ENCODE measurements at places on chromosomes 6 and 20. TPM values are rescaled to one million over a fixed set of nuclear protein-coding genes. Genes with fewer than 3 reads are reported as not detected.

The TFAP2D gene
- not detected for total RNA-seq

The SNAP25 gene
- total RNA-seq, result not detected

The TMEM170B gene
- 0.82 TPM for total RNA-seq

The CDK19 gene
- 26.5 TPM for total RNA-seq

The BPIFA1 gene
- not detected for total RNA-seq

The OPN5 gene
- total RNA-seq, result not detected

The SIRPB2 gene
- not detected for total RNA-seq

The ZBTB12 gene
- total RNA-seq, result 1.8 TPM

The WFDC10B gene
- not detected for total RNA-seq

The CNR1 gene
- not detected for total RNA-seq

The OR12D2 gene
- not detected for total RNA-seq

The SMOC2 gene
- total RNA-seq, result not detected

The CGAS gene
- 27.9 TPM for total RNA-seq

The C6orf136 gene
- 23.9 TPM for total RNA-seq

GRCh38 chr20:54668271-54669039, 193.1 kb downstream of the DOK5 start:
- peaks cover 2% of the 10 kb centered on the region for H3K27me3 ChIP-seq
- H3K36me3 ChIP-seq, result no peaks in the 10 kb centered on the region
- no peak overlapping the region for H3K27ac ChIP-seq
- no peak overlapping the region for H3K4me3 ChIP-seq
- peaks cover 3% of the 10 kb centered on the region for H3K4me1 ChIP-seq

- H3K27ac ChIP-seq, result peak overlapping the region; percentile 7
- no peak for DNase-seq
- no peaks in the 10 kb centered on the region for H3K27me3 ChIP-seq
- no peak overlapping the region for H3K4me3 ChIP-seq
- peaks cover 81% of the 10 kb centered on the region for H3K4me1 ChIP-seq
- peaks cover 39% of the 10 kb centered on the region for H3K36me3 ChIP-seq
Measured at GRCh38 chr6:511488-512137, 120.1 kb downstream of the IRF4 start.

DNA sequence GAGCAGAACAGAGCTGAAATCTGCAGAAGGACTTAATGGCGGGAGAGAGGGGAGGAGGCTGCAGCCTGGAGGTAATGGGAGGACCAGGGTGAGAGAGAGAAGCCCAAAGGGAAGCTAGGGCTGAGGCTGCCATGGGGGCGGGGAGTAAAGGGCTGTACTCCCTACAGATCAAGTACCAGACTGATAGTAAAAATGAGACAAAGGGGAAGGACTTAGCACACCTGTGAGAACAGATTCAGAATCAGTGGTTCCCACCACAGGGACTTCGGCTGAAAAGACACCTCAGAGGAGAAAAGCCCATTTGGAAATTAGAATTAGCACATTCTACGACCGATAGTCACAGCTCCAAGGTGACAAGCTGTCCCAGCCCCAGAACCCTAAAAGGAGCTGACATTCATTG, 6.4 kb upstream of the TBXT start:
- no peak overlapping the region for H3K4me3 ChIP-seq
- H3K4me1 ChIP-seq, result no peaks in the 10 kb centered on the region
- no peak for DNase-seq
- no peaks in the 10 kb centered on the region for H3K36me3 ChIP-seq
- H3K27ac ChIP-seq, result no peak overlapping the region

- no peak for DNase-seq
- H3K4me1 ChIP-seq, result peaks cover 30% of the 10 kb centered on the region
- no peak overlapping the region for H3K4me3 ChIP-seq
- H3K36me3 ChIP-seq, result peaks cover 85% of the 10 kb centered on the region
Measured at GRCh38 chr6:24848461-24848860, 49.7 kb upstream of the ARMH2 start.

GRCh38 chr20:47188540-47188939, 168.0 kb downstream of the ZMYND8 start:
- H3K27ac ChIP-seq, result no peak overlapping the region
- no peaks in the 10 kb centered on the region for H3K36me3 ChIP-seq
- no peak for DNase-seq
- no peak overlapping the region for H3K4me3 ChIP-seq
- H3K27me3 ChIP-seq, result peaks cover 14% of the 10 kb centered on the region

DNA sequence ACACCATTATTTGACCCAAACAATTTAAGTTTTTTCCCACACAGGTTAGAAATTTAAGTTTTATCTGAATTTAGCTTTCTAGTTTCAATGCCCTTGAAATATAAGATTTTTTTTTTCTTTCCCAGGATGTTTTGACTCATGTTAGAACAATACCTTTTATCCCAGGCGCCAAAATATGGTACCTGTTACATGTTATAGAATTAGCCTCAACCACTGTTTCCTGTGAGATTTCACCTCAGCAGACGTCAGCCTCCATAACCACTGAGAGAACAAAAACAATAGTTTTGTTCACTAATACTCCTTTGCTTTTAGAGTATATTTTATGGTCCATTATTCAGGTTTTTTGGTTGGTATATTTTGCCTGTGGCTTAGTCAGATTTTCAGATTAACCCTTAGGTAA, 302.9 kb downstream of the CDKAL1 start:
- H3K4me1 ChIP-seq, result peaks cover 54% of the 10 kb centered on the region
- peaks cover 17% of the 10 kb centered on the region for H3K36me3 ChIP-seq
- peak overlapping the region; percentile 34 for H3K27ac ChIP-seq
- no peaks in the 10 kb centered on the region for H3K27me3 ChIP-seq
- no peak overlapping the region for H3K4me3 ChIP-seq

GRCh38 chr6:135412761-135413160, 84.8 kb downstream of the AHI1 start:
- no peak for DNase-seq
- no peak overlapping the region for H3K27ac ChIP-seq
- no peak overlapping the region for H3K4me3 ChIP-seq
- H3K4me1 ChIP-seq, result peaks cover 2% of the 10 kb centered on the region
- no peaks in the 10 kb centered on the region for H3K27me3 ChIP-seq

- no peak for DNase-seq
- no peak overlapping the region for H3K4me3 ChIP-seq
- H3K27ac ChIP-seq, result no peak overlapping the region
- no peaks in the 10 kb centered on the region for H3K4me1 ChIP-seq
Measured at GRCh38 chr6:3287976-3288707, 29.4 kb downstream of the PSMG4 start.

DNA sequence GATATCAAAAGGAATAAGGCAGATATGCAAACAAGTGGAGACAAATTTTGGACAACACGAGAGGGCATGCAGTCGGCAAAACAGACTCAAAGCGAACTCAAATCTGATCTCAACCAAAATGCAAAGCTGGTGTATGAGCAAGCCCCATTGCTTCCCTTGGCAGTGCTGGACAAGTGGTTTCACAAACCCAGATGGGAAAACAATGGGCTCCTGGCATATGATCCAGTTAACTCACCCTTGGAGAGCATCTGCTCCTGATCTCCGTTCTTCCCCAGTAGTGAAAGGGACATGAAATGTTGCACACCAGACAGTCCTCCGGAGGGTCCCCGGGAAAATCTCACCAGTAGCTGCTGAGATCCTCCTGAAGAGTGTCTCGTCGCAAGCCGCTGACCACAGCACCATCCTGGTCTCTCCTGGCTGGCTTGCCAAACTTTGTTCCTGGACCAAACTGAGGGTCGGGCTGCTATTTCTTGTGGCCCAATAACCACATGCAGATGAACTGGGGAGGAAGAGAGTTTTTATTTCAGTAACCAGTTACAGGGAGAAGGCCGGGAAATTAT, 84.3 kb upstream of the THBS2 start:
- H3K4me3 ChIP-seq, result no peak overlapping the region
- peaks cover 15% of the 10 kb centered on the region for H3K27me3 ChIP-seq
- no peak for DNase-seq
- no peaks in the 10 kb centered on the region for H3K4me1 ChIP-seq
- no peaks in the 10 kb centered on the region for H3K36me3 ChIP-seq
- no peak overlapping the region for H3K27ac ChIP-seq

- DNase-seq, result no peak
- no peak overlapping the region for H3K27ac ChIP-seq
- no peaks in the 10 kb centered on the region for H3K36me3 ChIP-seq
- no peaks in the 10 kb centered on the region for H3K4me1 ChIP-seq
Measured at GRCh38 chr6:141203902-141204575, 928.7 kb upstream of the GJE1 start.

GRCh38 chr6:154500769-154501577, 9.5 kb downstream of the CNKSR3 start:
- H3K4me3 ChIP-seq, result no peak overlapping the region
- no peaks in the 10 kb centered on the region for H3K4me1 ChIP-seq
- H3K27ac ChIP-seq, result no peak overlapping the region
- DNase-seq, result no peak

- H3K4me3 ChIP-seq, result no peak overlapping the region
- H3K4me1 ChIP-seq, result no peaks in the 10 kb centered on the region
- H3K27ac ChIP-seq, result no peak overlapping the region
Measured at GRCh38 chr6:84425971-84426705, 198.7 kb upstream of the CEP162 start.

GRCh38 chr20:10174400-10174799, 44.2 kb upstream of the SNAP25 start:
- no peak overlapping the region for H3K4me3 ChIP-seq
- H3K27me3 ChIP-seq, result peaks cover 29% of the 10 kb centered on the region
- no peak for DNase-seq
- no peak overlapping the region for H3K27ac ChIP-seq
- H3K4me1 ChIP-seq, result peaks cover 4% of the 10 kb centered on the region
- H3K36me3 ChIP-seq, result no peaks in the 10 kb centered on the region

GRCh38 chr6:104771258-104771832, 88.4 kb downstream of the HACE1 start:
- H3K27me3 ChIP-seq, result no peaks in the 10 kb centered on the region
- H3K4me1 ChIP-seq, result peaks cover 8% of the 10 kb centered on the region
- DNase-seq, result no peak
- H3K36me3 ChIP-seq, result peaks cover 2% of the 10 kb centered on the region

DNA sequence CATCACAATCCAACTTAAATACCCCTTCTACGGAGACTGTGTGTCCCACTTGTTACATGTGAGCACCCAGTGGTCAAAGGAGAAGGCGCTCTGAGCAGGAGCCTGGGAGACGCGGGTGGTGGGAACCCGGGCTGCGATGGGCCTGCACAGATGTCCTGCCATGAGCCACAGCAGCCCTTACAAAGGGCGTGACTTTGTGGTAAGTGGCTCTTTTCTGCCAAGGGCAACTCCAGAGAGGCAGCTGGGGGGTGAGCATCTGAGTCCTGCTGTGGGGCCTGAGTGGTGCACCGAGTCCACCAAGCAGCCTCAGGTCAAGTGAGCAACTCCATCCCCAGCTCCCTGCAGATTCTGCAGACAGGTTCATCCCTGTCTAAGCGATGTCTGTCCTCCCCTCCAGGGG, 33.6 kb upstream of the CST7 start:
- peaks cover 8% of the 10 kb centered on the region for H3K4me1 ChIP-seq
- DNase-seq, result no peak
- no peak overlapping the region for H3K27ac ChIP-seq
- H3K36me3 ChIP-seq, result no peaks in the 10 kb centered on the region

DNA sequence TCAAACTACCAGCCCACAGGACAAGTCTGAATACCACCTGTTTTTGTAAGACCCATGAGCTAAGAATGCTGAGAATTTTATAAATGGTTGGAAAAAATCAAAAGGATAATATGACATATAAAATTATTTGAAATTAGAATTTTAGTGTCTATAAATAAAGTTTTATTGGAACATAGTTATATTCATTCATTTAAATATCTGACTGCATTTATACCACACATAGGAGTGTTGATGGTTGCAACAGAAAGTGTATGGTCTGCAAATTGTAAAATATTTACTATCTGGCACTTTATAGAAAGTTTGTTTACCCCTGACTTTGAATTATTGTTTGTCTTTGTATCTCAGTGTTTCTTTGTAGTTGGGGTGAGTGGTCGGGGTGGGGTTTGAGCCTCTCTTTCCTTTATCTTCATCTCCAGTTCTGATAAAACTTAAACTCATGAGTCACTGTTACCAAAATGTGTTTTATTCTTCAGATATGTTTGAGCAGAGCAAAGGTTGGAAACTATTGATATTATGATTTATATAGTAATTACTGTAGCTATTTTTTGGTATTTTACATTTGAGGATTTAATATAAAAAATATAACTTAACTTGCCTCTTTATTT, 55.5 kb downstream of the CD2AP start:
- H3K4me3 ChIP-seq, result no peak overlapping the region
- no peaks in the 10 kb centered on the region for H3K27me3 ChIP-seq
- peaks cover 39% of the 10 kb centered on the region for H3K36me3 ChIP-seq
- H3K27ac ChIP-seq, result no peak overlapping the region
- H3K4me1 ChIP-seq, result peaks cover 17% of the 10 kb centered on the region

DNA sequence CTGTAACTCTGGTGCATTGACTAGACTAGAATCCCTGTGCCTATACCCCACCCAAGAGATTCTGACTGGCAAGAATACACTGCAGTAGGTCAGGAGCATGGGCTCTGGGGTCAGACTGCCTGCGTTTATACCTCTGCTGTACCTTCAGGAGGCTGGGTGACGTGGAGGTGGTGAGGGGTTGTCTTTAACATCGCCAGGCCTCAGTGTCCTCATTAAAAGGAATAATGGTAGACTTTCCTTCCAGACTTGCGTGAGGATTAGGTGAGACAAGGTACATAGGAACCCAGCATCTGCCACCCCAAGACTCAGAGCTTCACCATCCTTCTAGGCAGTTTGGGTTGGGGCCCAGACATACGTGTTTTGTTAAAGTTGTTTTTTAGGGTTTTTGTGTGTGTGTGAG, 44.3 kb downstream of the TM9SF4 start:
- no peaks in the 10 kb centered on the region for H3K4me1 ChIP-seq
- DNase-seq, result no peak
- H3K36me3 ChIP-seq, result peaks cover 37% of the 10 kb centered on the region
- no peak overlapping the region for H3K4me3 ChIP-seq
- H3K27ac ChIP-seq, result no peak overlapping the region
- no peaks in the 10 kb centered on the region for H3K27me3 ChIP-seq

- peaks cover 20% of the 10 kb centered on the region for H3K27me3 ChIP-seq
- peaks cover 10% of the 10 kb centered on the region for H3K4me1 ChIP-seq
- no peak overlapping the region for H3K4me3 ChIP-seq
- H3K27ac ChIP-seq, result no peak overlapping the region
- DNase-seq, result peak; percentile 50
- H3K36me3 ChIP-seq, result peaks cover 2% of the 10 kb centered on the region
Measured at GRCh38 chr6:33123732-33124524, 48.1 kb downstream of the HLA-DPB1 start.

DNA sequence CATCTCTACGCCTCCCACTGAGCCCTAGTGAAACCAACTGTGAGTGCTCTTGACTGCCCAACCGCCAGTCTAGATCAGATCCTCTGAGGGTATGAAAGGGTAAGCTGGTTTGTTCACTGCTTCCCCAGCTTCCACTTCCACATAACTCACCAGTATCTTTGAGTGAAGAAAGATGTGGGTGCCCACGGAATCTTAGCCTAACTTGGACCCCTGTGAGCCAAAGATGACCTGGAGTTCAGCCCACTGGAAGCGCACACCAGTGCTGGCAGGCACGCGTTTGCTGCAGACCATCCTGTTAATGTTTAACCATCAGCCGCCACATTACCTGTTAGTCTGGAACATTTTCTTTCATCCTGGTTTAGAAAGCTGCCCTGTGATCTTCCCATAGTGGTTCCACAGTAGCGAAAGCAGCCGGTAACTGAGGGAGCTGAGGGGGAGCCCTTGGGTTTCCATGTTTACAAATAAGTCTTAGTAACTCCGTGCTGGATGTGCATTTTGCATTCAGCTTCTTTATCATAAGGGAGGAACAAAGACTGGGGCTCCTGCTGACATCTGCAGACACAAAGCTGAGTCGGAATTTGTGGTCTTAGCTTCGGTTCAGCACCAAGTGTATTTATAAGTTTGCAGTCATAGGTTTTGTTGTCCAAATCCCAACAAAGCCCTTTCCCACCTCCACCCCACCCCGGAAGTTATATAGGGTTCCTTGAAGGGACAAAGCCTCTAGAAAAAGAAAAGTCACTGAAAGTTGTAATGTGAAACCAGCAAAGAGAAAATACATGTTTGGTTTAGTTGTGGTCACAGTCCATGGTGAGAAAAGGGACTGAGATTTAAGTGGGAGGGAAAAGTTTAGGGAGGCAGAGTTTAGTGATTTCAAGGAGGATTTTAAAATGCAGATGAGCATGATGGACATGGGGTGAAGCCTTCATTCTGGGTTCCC, 71.0 kb downstream of the SSR1 start:
- peak overlapping the region; percentile 39 for H3K27ac ChIP-seq
- no peak for DNase-seq
